Ureter (tissue), 1 donor: ENCODE measurements at places on chromosomes 2 and 18. TPM values are rescaled to one million over a fixed set of nuclear protein-coding genes. Genes with fewer than 3 reads are reported as not detected.

Gene HAAO
- 14.1 TPM for total RNA-seq

DNA sequence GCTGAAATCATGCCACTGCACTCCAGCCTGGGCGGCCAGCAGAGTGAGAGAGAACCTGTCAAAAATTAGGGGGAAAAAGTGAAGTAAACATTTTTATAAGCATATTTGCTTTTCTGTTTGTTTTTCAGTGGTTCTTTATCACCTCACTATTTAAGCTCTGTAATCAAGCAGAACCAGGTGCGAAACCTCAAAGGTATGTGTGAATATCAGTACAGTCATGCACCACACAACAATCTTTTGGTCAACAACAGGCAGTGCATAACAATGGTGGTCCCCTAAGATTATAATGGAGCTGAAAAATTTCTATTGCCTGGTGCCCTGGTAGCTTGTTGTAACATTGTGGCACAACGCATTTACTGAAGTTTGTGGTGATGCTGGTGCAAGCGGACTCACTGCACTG lies 167.4 kb upstream of the STON1 start:
- DNase-seq: no peak

DNA sequence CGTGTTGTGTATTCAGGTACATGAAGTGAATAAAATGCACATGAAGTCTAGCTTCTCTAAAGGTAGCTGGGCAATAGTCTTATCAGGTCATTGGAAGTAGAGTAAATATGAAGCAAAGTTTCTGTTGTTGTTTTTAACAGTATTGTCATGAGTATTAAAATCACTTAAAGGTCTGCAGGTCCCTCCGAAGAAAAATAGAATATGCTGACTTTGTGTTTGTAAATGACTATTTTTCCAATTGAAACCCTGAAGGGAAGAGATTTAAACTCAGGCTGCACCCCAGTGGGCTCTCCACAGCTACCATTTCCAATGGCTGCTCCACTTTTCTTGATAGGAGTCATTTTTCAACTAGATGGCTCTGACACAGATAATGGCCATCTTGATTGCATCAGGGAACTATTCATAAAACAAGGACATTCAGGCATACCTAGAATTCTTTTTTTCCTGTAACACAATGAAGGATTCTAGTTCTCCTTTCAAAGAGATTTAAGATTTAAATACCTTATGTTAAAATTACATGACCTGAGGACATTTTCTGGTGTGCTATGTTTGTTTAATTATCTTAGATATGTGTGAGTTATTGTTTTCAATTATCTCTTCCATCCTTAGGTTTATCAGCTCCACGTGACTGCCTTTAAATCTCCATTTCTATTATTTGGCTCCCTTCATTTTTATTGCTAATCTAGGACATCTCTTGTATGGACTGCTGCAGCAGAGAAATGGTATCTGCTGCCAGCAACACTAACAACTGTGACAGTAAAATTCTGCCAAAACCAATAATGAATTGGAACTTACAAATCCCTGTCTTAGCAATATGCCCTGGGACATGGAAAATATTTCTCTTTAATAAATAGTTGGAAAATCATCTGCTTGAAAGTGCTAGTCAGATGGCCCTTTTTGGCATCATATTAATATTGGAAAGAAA lies 149.2 kb upstream of the NOSTRIN start:
- no peak for DNase-seq

DNA sequence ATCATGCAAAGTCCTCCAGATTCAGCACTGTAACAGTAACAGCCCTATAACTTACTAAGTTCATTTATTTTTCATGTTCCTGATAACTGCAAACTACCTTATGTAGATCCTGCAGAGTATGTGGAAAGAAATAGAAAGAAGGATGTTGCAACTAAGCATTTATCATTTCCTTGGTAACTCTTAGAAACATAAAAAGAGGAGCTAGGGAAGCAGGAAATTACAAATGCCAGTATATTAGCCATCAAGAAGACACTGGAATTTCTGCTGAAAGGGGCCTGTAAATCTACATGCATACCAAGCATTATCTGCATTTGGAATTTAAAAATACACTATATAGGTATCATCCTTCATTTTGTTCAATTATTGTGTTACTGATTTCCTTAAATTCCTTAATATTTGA lies 66.8 kb downstream of the PDE11A start:
- DNase-seq: no peak

GRCh38 chr2:50751311-50752031 lies 280.5 kb downstream of the NRXN1 start:
- DNase-seq: no peak

Gene STPG4
- total RNA-seq: not detected

DNA sequence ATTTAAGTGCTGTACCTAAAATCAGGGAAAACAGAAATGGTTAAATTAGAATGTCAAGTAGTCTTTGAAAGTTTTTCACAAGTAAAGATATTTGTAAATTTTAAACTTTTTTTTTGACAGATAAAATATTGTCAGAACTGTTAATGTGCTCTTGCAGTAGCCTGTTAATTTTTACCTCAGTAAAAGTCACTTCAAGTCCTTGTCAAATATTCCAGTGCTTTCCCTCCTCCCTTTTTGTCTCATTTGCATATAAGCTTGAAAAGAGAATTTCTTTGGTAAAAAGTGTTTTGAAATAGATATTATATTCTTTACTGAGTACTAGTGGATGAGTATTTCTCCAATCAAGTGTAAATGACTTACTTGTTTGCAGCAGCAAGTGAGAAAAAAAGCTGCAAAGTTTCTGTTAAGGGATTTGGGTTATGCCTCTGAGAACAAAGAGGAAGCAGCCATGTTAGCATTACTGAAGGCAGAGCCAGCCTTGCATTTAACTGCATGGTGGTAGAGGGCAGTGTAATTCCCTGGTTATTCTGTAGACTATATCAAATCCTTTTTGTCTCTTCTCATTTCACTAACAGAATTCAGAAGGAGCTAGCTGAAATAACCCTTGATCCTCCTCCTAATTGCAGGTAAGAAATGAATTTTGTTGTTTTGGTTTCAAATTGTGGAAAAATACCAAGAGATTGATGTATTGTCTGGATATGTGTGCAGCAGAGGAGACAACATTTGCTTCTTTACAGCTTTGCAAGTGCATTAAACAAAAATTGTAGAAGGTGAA lies 3.2 kb downstream of the UBE2E3 start:
- DNase-seq: no peak
